ENCODE measurements at places on chromosomes 2 and 18. TPM values are rescaled to one million over a fixed set of nuclear protein-coding genes. Genes with fewer than 3 reads are reported as not detected.

DNA sequence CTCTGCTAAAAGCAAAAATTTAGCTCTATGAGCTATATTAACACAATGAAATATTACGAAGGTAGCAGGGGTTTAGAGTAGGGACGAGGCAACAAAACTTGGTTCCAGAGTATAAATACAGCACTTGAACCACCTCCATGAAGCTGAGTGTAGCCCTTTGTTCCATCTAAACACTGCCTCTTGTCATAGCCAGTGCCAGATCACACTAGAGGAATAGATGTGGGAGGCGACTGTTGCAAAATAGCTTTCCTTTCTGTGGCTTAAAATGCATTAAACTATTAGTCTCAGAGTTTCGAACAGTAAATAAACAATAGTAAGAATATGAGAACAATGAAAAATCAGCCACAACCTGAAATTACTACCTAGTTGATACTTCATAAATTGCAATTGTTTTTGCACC is 29.8 kb downstream of the PIEZO2 start:
- DNase-seq, result no peak

DNA sequence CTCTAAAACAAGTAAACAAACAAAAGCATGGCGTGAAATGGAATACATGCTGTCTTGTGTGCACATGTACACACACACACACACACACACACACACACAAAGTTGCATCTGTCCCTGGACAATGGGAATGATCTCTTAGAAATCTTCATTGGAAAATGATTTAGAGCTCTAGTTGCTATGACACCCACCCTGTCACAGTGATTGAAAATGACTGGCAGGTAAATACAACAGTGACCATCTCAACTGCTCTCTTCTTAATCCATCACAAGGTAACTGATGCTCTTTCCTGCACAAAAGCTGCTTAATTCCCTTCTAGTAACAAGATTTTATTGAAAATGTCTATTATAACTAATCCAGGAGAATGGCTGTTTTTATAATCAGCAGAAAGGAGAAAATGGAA is 1011.7 kb upstream of the GYPC start:
- DNase-seq, result no peak

- DNase-seq, result no peak
Measured at GRCh38 chr2:19178175-19178574, 180.2 kb downstream of the OSR1 start.

RAB6C gene
- 0.12 TPM for total RNA-seq

MOGAT1 gene
- total RNA-seq, result not detected

GREB1L gene
- 12.2 TPM for total RNA-seq

Measured in ovary (tissue), 10 donors.